Large intestine (tissue), 12 donors: ENCODE measurements at places on chromosomes 11 and 22.

GRCh38 chr11:253160-253885, 16.5 kb downstream of the PSMD13 start:
- no peaks in the 10 kb centered on the region for H3K27me3 ChIP-seq
- H3K4me3 ChIP-seq: no peak overlapping the region
- H3K36me3 ChIP-seq: peaks cover 40% of the 10 kb centered on the region
- H3K4me1 ChIP-seq: no peaks in the 10 kb centered on the region

DNA sequence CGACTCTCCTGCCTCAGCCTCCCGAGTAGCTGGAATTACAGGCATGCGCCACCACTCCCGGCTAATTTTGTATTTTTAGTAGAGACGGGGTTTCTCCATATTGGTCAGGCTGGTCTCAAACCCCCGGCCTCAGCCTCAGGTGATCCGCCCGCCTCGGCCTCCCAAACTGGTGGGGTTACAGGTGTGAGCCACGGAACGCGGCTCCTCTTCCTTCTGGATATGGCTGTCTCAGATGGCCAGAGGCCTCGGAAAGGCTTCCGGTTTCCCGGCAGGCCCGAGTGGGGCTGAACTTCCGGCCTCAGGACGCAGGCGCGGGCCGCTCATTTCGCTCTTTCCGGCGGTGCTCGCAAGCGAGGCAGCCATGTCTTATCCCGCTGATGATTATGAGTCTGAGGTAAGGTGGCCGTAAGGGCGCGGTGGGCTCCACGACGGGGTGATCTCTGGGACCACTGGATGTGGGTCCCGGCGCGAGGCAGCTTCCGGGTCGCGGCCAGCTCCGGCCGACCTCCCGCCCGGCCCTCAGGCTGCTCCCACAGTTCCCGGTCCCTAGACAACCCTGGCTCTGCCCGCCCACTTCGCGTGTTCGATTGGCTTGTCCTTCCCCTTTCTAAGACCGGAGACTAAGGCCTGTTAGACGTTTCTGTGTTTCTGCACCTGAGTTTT, at the start of gene EIF3L:
TSS of gene EIF3L (plus strand) at position 331 of the 663 bp plus-strand sequence. CDS start at position 362, 31 bp downstream.
- H3K4me1 ChIP-seq: peaks cover 7% of the 10 kb centered on the region
- no peaks in the 10 kb centered on the region for H3K27me3 ChIP-seq
- H3K27ac ChIP-seq: peak within 1 kb of the TSS; percentile 90
- H3K4me3 ChIP-seq: peak within 1 kb of the TSS; percentile 88

- DNase-seq: no peak
- peaks cover 27% of the 10 kb centered on the region for H3K4me1 ChIP-seq
- H3K36me3 ChIP-seq: peaks cover 5% of the 10 kb centered on the region
- peaks cover 12% of the 10 kb centered on the region for H3K27me3 ChIP-seq
- no peak overlapping the region for H3K4me3 ChIP-seq
Measured at GRCh38 chr11:75425422-75425821, 7.6 kb downstream of the KLHL35 start.

DNA sequence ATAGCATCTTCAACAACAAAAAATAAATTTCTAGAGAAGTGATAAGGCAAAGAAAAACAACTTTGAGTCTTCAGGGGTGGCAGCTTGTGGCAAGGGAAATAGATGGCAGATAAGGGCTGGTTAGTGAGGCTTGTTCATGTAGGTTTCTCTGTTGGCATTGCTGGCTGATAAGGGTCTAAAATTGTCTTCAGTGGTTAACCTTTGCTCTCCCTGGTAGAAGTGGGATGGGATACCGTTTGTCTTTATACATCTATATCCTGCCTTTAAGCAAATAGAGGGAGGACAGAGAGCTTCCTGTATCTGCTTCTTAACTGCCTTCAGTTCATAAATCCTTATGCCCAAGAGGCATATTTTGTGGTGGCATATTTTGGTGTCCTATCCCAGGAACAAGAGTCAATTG, 57.1 kb downstream of the TRAF6 start:
- peaks cover 64% of the 10 kb centered on the region for H3K4me1 ChIP-seq
- DNase-seq: peak; percentile 57
- peak overlapping the region; percentile 42 for H3K27ac ChIP-seq
- H3K36me3 ChIP-seq: peaks cover 75% of the 10 kb centered on the region

- no peak overlapping the region for H3K27ac ChIP-seq
- no peaks in the 10 kb centered on the region for H3K36me3 ChIP-seq
- H3K4me3 ChIP-seq: no peak overlapping the region
- peak; percentile 24 for DNase-seq
- no peaks in the 10 kb centered on the region for H3K27me3 ChIP-seq
Measured at GRCh38 chr22:34111210-34111824, 191.0 kb upstream of the LARGE1 start.

GRCh38 chr11:64872790-64873488, 5.5 kb downstream of the EHD1 start:
- peaks cover 77% of the 10 kb centered on the region for H3K4me1 ChIP-seq
- H3K4me3 ChIP-seq: peak overlapping the region; percentile 19
- H3K27me3 ChIP-seq: no peaks in the 10 kb centered on the region

DNA sequence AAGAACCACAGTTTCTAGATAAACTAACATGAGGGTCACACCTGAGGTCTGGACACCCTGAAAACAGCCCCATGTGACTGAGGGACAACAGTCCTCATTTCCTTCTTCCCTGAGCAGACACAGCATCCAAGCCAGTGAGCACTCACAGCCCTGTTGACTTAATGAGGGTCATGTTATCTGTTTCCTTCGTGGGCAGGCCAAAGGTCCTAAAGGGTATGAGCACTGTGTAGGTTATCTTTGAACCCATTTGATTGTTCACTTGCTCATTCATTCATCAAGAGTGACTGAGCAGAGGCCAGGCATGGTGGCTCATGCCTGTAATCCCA, 170.7 kb upstream of the B3GAT1 start:
- H3K27me3 ChIP-seq: no peaks in the 10 kb centered on the region
- DNase-seq: peak; percentile 73
- no peak overlapping the region for H3K4me3 ChIP-seq
- H3K36me3 ChIP-seq: no peaks in the 10 kb centered on the region
- H3K27ac ChIP-seq: peak overlapping the region; percentile 8
- H3K4me1 ChIP-seq: peaks cover 37% of the 10 kb centered on the region

GRCh38 chr11:86722006-86722405, 49.6 kb upstream of the ME3 start:
- H3K36me3 ChIP-seq: no peaks in the 10 kb centered on the region
- H3K4me1 ChIP-seq: no peaks in the 10 kb centered on the region
- no peaks in the 10 kb centered on the region for H3K27me3 ChIP-seq
- no peak overlapping the region for H3K4me3 ChIP-seq

- peak overlapping the region; percentile 38 for H3K4me3 ChIP-seq
- DNase-seq: no peak
- H3K36me3 ChIP-seq: no peaks in the 10 kb centered on the region
- peaks cover 45% of the 10 kb centered on the region for H3K4me1 ChIP-seq
Measured at GRCh38 chr11:76209973-76210930, 4.0 kb upstream of the WNT11 start.

GRCh38 chr11:117601006-117601708, 195.9 kb downstream of the DSCAML1 start:
- H3K27me3 ChIP-seq: peaks cover 8% of the 10 kb centered on the region
- H3K36me3 ChIP-seq: no peaks in the 10 kb centered on the region

DNA sequence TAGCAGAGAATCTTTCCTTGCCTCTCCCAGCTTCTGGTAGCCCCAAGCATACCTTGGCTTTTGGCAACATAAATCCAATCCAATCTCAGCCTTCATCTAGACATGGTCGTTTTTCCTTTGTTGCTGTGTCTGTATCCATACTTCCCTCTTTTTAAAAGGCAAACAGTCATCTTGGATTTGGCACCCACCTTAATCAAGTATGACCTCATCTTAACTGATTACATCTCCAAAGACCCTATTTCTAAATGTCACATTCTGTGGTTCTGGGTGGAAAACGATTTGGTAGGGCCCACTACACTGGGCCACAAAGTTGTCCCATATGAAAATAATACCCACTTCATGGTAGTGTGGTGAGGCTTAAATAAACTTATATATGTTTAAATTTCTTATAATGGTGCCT, 852 bp downstream of the BUD13 start:
- H3K27me3 ChIP-seq: no peaks in the 10 kb centered on the region
- H3K36me3 ChIP-seq: peaks cover 18% of the 10 kb centered on the region
- H3K27ac ChIP-seq: peak overlapping the region; percentile 85
- peaks cover 11% of the 10 kb centered on the region for H3K4me1 ChIP-seq

DNA sequence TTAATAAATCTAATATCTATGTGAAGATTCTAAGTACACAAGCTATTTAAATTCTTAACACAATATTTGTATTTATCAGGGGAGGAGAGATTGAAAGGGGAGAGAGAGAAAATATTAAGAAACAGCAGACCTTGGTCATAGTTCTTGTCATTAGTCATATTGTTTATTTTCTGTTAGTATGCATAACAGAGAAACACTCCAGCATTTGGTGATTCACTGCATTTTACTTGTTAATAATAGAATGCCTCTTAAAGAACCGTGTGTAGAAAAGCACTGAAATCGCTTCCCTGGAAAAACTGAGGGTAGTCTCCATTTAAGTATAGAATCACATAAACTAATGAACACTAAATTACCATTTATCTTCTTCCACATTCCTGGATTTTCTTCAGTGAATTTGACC, 122.7 kb upstream of the TRPC6 start:
- no peak for DNase-seq
- no peaks in the 10 kb centered on the region for H3K27me3 ChIP-seq
- H3K36me3 ChIP-seq: no peaks in the 10 kb centered on the region
- no peak overlapping the region for H3K4me3 ChIP-seq

DNA sequence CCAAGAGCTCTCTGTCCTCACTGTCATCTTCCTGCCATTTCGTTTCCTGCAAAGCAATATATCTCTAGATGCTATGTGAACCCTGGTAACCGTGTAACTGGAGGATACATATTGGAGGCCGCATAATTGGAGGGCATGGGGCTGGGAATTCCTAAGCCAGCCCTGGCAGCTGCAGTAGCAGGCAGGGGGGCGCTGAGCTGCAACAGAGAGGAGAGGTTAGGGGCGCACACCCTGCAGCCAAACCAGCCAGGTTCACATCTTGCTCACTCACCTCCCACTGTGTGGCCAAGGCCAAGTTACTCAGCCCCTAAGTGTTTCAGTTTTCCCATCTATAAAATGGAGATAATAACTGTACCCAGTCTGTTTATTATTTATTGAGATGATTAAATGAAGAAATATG, 39.9 kb upstream of the ZBTB16 start:
- H3K4me1 ChIP-seq: no peaks in the 10 kb centered on the region
- H3K27ac ChIP-seq: no peak overlapping the region
- no peaks in the 10 kb centered on the region for H3K27me3 ChIP-seq
- DNase-seq: no peak

DNA sequence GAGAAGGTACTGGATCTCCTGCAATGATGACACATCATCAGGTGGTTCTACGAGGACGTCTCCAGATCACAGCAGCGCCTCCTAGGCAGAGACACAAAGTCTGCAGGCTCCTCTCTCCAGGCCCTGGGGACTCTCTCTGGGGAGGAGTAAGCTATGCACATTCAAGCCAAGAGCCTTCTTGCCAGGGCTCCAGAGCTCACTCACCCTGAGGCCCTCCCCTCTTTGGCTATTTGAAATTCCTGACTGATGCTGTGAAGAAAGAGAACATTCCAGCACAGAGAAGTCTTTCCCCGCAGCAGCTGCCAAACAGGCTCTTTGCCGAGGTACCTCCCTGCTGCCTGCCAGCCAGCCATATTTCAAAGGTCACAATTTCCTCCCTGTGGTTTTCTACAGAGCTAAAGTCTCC, 204.9 kb downstream of the CSNK2A3 start:
- no peaks in the 10 kb centered on the region for H3K36me3 ChIP-seq
- no peaks in the 10 kb centered on the region for H3K4me1 ChIP-seq
- H3K27me3 ChIP-seq: no peaks in the 10 kb centered on the region
- peak; percentile 23 for DNase-seq
- H3K27ac ChIP-seq: no peak overlapping the region
- H3K4me3 ChIP-seq: no peak overlapping the region

DNA sequence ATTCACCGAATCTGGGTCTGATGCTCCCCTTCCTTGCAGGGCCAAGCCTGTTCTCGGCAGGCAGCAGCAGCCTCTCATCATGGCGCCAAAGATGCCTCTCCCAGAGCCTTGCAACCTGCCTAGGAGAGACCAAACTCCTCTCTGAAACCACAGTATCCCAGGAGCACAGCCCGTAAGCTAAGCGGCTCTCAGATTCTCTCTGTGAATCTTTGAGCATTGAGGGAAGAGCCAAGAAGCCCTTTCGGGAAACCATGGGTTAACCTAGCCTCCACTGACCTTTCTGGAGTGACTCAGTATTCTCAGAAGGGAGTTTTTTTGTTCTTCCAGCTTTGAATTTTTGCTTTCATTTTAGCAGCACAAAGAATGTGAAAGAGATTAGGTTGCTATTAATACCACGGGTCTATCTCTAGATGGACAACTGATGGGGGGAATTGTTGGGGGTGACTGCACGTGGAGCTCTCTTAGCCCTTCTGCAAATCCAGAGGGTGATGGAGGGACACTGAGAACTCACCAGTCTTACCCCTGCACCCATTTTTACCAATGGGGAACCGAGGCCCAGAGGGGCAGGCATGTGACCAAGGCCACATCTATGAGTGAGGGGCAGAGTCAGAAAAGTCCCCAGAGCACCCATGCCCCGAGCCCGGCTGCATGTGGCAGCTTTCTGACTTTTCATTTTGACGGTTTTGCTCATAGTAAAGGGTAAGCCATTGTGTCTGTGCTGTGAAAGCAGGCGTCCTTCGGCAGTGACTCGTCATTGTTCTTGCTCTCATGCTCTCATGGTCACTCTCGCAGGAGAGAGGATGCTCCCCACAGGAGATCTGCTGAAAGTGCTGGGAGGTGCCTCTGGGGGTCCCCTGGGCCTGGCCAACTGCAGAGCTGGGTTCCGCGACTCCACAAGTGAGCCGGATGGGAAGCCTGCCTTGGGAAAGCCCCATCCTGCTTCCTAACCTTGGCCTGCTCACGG, 36.0 kb downstream of the IRAG1 start:
- no peak overlapping the region for H3K27ac ChIP-seq
- no peaks in the 10 kb centered on the region for H3K36me3 ChIP-seq
- no peak overlapping the region for H3K4me3 ChIP-seq
- H3K27me3 ChIP-seq: no peaks in the 10 kb centered on the region
- DNase-seq: no peak

DNA sequence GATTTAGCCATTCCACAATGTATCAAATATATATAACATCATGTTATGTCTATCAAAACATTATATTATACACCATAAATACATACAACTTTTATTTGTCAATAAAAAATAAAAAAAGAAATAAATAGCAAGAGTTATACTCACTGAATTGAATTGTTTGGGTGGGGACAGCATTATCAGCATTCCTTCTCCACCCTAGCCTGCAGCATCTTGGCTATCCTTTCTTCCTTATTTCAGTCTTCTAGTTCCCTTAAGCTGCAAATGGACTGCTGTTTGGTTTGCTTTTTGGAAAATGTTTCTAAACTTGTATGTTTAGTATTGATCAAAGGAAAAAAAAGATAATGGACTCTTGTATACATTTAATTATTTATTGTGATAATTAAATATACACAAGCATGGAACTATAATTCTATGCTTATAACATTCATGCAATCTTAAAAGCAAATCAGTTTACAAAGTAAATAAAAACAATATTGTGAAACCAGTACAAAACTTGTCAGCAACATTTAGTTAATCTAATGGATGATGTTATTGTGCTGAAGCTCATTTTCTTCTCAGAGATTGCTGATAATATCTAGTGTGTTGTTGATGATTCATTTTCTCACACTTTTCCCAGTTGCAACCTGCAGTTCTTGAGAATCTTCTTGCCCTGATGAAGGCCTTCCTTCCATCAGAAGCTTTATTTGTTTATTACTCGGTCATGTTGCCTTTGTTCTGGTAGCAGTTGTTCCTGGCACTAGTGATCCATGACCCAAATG, 5.0 kb downstream of the ARHGAP42 start:
- H3K27ac ChIP-seq: no peak overlapping the region
- no peak for DNase-seq
- H3K27me3 ChIP-seq: no peaks in the 10 kb centered on the region
- H3K36me3 ChIP-seq: no peaks in the 10 kb centered on the region
- H3K4me3 ChIP-seq: no peak overlapping the region
